ENCODE measurements at places on chromosomes 11 and 22.

DNA sequence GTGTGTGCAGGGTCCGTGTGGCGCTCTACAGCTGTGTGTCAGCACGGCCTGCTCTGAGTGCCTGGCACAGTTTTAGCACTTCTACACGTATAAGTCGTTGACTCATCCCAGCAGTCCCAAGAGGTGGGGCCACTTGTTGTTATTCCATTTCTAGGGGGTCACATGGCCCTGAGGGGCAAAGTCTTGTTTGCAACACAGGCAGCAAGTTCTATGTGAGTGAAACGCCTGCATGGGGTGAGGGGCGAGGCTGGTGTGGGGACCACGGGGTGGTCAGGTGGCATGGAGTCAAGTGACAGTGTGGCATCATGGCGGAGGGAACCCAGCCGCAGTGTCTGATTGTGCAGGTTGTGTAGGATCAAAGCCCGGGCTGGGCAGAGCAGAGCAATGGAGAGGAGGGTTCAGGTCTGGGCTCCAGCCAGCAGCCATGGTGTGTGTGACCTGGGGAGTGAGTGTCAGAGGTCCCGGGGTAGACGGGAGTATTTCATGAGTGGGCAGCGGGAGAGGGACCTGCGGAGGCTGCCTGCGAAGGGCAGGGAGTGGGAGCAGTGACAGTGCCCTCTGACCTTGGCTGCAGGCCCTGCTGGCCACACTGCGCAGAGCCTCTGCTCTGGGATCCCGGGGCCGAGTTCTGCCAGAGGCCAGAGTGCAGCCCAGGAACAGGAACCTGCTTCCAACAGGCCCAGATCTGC is 27.9 kb downstream of the SHANK3 start:
- DNase-seq = no peak

GRCh38 chr22:31841078-31841827 is 87.4 kb downstream of the DEPDC5 start:
- no peak for DNase-seq

- DNase-seq = no peak
Measured at GRCh38 chr11:133895061-133895479, 49.8 kb upstream of the SPATA19 start.

- DNase-seq = no peak
Measured at GRCh38 chr11:56852131-56852530, 103.6 kb upstream of the OR9G4 start.

Measured in HS-27A (cell line).